NCI-H1092 (cell line): ENCODE measurements at places on chromosomes 5 and 9.

GRCh38 chr9:133974631-133975341 lies 17.3 kb downstream of the VAV2 start:
- DNase-seq, result no peak

DNA sequence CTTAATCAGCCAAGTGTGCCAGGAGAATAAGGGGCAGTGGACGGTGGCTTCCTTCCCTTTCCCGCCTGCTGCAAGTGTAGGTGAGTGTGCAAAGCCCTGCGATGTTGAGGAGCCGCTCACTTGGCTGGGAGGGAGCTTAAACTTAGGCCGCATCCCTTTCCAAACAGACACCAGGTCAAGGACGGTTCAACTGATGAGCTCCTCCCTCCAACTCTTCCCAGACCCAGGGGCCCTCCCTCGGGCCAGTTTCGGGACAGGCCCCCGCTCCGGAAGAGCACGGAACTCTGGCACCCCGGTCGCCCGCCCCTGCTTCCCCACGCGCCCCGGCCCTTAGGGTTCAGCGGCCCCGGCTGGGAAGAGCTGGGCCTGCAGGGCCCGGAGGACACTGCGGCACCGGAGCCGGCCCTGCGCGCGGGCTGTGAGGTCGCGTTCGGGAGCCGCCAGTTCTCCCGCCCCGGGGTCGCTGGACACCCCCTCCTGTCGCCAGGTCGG lies 481 bp downstream of the MRPL36 start:
- DNase-seq, result no peak

DNA sequence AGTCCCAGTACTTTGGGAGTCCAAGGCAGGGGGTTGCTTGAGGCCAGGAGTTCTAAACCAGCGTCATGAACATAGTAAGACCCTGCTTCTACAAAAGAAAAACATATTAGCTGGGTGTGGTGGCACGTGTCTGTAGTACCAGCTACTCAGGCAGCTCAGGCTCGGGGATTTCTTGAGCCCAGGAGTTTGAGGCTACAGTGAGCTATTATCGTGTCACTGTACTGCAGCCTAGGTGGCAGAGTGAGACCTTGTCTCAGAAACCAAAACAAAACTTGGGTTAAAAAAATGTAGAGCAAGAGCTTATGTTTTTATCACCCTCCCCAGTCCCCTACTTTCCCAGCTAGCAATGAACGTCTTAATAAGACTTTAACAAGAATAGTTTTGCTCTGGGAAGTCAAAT lies 46.7 kb downstream of the UHRF2 start:
- DNase-seq, result no peak

- DNase-seq, result peak; percentile 82
Observed at GRCh38 chr9:15240927-15241326, 66.1 kb downstream of the TTC39B start.

- DNase-seq, result no peak
Observed at GRCh38 chr9:122822938-122823337, 5.5 kb downstream of the PDCL start.

DNA sequence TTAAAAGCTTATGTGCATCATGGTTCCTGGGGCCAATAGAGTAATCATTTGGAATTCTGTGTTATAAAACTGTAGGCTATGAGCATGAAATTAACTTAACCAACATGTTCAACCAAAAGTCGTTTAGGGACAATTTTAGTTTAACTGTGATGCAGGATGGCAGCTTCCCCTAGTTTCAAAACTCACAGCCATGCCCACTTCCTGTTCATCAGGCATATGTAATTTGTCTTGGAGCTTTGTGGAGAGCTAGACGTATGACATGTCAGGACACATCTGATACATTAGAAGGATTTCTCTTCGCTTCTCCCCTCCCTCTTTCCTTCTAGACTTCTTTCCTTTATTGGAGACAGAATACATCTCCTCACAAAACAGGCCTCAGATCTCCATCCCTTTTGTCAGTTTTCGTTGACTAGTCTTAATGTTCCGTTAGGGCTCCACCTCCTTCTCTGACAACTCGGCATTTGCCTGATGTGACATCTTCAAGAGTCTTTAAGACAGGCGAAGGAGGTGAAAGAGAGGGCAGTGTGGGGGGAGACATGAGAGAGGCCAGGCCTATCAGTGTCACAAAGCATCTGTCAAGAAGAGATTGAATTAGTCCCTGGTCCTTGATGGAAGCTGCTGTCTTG lies 176.0 kb downstream of the MSX2 start:
- DNase-seq, result no peak

DNA sequence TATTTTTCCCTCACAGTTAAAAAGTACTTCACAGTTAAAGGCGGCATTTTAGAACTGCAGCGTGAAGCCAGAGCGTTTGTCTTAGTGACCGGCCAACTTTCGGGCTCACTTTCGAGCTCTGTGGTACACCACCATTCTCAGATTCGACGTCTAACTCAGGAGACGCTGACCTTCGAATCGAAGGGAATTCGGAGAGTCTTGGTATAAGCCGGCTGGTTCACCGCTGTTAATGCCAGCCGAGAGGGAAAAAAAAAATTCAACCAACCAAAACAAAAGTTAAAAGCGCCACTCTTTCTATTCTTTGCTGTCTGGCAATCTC lies 544 bp upstream of the SNX24 start:
- DNase-seq, result no peak

- DNase-seq, result peak; percentile 12
Observed at GRCh38 chr5:16776611-16777251, 159.4 kb downstream of the MYO10 start.

GRCh38 chr5:144187699-144188294 lies 17.1 kb downstream of the KCTD16 start:
- peak; percentile 9 for DNase-seq

DNA sequence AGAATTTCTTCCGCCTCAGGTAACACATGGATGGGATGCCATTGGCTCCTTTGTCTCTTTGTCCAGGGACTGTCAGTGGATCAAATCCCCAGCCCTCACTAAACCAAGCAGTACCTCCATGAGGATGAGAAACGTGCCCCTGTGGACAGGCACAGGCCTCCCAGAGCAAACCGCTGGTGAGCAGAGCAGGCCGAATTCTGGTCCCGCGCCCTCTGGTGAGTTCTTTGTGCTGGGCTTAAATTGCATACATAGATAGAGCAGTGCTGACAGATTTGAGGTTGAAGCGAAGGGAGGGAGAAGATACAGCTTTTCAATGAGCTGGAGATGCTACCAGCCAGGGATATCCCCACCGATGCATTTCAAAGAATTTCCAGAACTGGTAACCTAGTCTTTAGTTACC lies 143.8 kb downstream of the HSD17B3 start:
- no peak for DNase-seq

DNA sequence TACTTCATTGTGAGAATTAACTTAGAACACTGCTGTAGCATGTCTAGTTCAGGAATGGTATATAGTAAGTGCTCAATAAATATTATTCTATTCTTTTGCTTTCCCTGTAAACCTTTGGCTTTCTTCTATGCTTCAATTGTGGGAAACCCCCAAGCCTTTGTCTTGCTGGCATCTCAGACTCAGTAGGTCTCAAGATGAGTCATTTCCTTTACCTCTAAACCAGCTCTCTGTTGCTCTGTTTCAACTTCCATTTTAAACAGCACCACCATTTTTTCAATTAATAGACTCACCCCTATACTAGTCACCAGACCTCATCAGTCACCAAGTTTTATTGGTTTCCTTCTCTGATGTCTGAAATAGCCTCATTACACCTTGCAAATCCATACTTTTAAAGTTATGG lies 43.5 kb downstream of the DMAC1 start:
- DNase-seq, result no peak

DNA sequence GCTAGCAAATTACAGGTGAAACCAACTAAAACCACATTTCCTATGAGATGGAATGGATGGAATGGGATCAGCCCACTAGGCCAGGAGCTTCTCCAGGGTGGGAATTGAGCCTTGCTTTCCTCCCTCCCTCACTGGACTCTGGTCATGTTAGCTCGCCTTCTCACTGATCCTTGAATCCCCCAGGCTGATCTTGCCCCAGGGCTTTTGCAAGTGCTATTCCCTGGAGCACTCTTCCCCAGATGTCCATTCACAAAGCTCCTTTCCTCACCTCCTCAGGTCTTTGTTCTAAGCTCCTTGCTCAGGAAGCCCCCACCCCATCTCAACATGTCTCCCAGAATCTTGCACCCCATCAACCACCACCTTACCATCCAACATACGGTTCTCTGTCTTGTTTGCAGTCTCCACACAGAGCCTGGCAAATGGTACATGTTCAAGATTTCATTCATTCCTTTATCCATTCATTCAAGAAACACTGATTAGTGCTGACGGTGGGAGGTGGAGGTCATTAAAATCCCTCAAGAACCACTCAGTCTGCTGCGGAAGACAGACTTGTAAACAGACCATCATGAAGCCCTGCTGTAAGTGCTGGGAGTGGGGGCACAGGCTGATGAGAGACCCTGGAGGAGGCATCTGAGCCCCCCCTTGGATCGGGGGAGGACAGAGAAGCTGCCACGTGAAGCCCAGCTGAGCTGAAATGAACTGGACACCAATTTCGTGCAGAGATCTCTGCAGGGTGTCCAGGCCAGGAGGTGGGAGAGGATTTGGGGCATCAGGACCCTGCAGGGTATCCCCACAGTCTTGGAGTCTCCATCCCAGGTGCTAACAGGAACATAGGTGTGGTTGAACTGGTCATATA lies 141.7 kb downstream of the BARX1 start:
- DNase-seq, result peak; percentile 13

DNA sequence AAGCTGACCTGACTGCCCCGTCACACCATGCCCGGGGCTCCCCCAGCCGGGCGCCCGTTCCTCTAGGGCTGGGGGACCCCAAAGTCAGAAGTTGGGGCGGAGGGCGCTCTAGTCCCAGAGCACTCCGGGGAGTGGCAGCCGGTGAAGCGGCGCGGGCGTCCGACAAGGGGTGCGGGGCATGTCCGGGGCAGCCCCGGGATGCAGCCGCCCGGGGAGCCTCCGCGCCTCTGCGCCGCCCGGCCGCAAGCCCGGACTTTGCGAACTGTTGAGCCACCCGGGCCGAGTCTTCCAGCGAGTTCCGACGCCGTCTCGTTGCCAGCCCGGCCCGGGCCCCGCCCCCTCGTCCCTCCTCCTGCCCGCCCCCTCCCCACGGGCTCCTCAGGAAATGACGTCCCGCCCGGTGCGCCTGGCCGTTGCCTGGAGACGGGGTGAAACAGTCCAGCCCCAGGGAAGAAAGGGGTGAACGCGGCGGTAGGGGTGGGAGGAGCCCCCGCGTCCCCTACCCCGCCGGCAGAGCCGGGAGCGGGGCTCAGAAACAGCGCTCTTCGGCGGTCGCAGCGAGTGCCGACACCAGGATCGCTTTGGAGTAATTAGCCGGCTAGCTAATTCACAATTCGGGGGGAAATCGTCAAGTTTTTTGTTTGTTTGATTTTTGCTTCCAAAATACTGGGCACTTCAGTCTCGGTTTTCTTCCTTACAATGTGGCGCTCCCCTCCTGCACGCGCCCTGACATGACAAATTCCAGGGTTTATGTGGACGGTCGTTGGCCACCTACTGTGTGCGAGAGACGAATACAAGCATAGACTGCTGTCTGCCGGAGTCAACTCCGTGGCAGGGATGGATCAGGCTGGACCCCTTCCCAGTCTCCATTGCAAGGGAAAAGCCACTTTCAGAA lies at the start of gene WHRN:
WHRN (minus strand) TSS at position 287 of the 895 bp plus-strand sequence. CDS start 672 bp downstream, outside the sequence.
- DNase-seq, result peak; percentile 91

DNA sequence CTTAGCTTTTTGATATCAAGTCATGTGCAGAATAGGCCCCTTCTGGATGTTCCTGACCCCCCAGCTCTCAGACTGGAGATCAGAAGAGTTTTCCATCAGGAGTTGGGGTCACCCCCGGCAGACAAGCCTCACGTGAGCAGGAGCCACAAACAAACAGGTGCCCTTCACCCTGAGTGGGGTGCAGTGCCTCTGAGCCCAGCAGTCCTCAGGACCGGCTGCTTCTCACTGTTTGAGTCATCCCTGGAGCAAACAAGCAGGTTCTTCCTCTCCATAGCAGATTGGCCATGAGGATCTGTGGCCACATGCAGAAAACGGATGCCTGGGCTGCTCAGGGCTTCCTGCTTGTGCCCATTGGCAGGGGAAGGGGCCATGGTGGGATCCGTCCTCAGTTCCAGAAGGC lies 47.0 kb downstream of the LRSAM1 start:
- no peak for DNase-seq

DNA sequence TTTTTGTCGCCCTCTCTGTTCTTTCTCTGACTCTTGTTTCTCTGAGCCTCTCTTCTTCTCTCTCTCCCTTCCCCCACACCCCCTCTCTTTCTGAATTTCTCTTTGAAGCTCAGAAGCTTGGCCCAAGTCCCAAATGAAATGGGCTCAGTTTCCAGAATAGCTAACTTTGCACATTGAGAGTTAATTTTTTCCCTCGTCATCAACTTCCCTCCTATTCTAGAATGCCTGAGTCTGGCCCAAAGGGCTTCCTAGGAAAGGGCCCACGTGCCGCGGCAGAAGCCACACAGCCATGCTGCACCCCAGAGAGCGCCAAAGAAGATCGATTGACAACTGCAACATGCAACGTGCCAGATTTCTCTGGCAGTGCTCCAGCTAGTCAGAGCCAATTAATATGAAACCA lies 588.8 kb upstream of the KLF4 start:
- no peak for DNase-seq

DNA sequence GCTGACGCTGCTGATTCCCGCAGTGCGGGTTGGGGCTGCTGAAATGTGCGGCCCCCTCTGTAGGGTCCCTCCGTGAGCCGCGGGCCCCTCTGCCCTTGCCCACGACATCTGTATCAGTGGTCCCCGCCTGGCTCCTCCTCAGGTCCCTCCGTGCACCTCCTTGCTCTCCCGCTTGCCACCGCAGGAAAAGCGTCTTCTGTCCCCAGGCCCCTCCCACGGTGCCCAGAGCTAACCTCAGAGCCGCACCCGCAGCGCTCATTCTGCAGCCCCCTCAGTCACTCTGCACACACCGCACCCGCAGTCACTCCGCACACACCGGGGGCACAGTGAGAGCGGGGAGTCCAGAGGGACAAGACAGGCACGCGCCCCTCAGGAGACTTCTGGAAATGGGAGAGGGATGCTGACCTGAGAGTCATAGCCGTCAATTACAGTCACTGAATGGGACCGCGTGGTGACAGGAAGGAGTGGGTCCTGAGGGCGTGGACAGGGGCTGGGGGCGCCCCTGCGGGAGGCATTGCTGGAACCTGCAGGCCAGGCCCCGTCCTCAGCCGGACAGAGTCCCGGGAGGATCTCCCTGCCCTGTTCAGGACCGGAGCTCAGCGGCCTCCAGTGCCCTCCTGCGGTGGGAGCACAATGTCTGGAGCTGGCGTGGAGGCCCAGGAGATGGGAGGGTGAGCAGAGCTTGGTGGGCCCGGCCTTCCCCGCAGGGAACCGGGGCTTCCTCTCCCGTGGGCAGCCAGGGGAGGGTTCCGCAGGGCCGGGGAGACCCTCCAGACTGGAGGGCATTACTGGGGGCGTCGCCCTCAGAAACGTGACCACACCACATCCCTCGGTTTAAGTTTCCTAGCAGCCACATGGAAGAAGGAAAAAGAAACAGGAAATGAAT lies 66.1 kb upstream of the CTSL start:
- DNase-seq, result no peak

- DNase-seq, result no peak
Observed at GRCh38 chr5:120692325-120692724, 228.2 kb downstream of the PRR16 start.

DNA sequence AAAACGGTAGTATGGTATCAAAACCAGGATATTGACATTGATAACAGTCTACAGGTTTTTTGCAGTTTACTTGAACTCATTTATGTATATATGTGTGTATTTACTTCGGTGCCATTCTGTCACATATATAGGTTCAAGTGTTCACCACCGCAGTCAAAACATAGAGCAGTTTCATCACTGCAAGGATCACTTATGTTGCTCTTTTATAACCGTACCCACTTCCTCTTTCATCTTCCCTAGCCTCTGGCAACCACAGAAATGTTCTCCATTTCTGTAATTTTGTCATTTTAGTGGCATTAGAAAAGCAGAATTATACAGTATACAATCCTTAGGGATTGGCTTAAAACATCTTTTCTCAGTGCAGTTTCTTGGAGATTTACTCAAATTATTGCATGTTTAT lies 90.3 kb downstream of the SH3GL2 start:
- DNase-seq, result no peak

- DNase-seq, result no peak
Observed at GRCh38 chr5:89004379-89004778, 121.4 kb upstream of the MEF2C start.
